ENCODE measurements at places on chromosomes 5 and 9. TPM values are rescaled to one million over a fixed set of nuclear protein-coding genes. Genes with fewer than 3 reads are reported as not detected.

The PTGDS gene
- total RNA-seq, result 547 TPM

The SEC16A gene
- total RNA-seq, result 42.2 TPM

The ADCY2 gene
- 8.3 TPM for total RNA-seq

The AGTPBP1 gene
- 29.8 TPM for total RNA-seq

The PLCXD3 gene
- total RNA-seq, result 22.0 TPM

The ACOT12 gene
- total RNA-seq, result not detected

All from posterior vena cava (tissue), 2 donors.